ENCODE measurements at places on chromosomes 1 and 21. TPM values are rescaled to one million over a fixed set of nuclear protein-coding genes. Genes with fewer than 3 reads are reported as not detected.

The ZNF697 gene
- total RNA-seq: 12.7 TPM

The KRTAP10-7 gene
- total RNA-seq: not detected

The CD1E gene
- total RNA-seq: not detected

The MPZ gene
- 0.67 TPM for total RNA-seq

The SMCP gene
- total RNA-seq: not detected

The OR2L8 gene
- total RNA-seq: not detected

The AQP10 gene
- total RNA-seq: not detected

The LCA5L gene
- 5.4 TPM for total RNA-seq

The DRAXIN gene
- not detected for total RNA-seq

The RNF186 gene
- total RNA-seq: not detected

The HSD11B1 gene
- 20.7 TPM for total RNA-seq

The CREG1 gene
- total RNA-seq: 347 TPM

The AMY1A gene
- 3.5 TPM for total RNA-seq

The RAB3B gene
- not detected for total RNA-seq

All from thyroid gland (tissue), 4 donors.